ENCODE measurements at places on chromosomes 1 and 21.

DNA sequence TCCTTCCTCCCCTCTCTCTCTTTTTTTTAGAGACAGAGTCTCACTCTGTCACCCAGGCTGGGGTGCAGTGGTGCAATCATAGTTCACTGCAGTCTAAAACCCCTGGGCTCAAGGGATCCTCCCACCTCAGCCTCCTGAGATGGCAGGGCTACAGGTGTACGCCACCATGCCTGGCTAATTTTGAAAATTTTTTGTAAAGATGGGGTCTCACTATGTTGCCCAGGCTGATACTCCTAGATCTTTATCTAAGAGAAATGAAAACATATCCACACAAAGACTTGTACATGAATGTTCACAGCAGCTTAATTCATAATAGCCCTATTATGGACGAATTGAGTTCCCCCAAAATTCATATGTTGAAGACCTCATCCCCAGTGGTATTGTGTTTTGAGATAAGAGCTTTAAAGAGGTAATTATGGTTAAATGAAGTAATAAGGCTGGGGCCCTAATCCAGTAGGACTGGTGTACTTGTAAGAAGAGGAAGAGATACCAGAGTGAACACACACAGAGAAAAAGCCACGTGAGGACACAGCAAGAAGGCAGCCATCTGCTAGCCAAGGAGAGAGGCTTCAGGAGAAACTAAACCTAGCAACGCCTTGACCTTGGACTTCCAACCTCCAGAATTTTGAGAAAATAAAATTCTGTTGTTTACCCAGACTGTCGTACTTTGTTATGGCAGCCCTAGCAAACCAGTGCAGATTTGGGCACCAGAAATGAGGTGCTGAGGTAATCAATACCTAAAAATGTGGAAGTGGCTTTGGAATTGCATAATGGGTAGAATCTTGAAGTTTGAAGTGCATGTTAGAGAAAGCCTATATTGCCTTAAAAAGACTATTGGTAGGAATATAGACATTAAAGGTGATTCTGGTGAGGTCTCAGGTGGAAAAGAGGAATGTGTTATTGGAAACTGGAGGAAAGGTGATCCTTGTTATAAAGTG is 13.2 kb downstream of the IFNLR1 start:
- no peak for DNase-seq

- DNase-seq: peak; percentile 47
Observed at GRCh38 chr1:29811727-29812407, 575.5 kb downstream of the PTPRU start.

GRCh38 chr1:233668146-233668724 is 54.3 kb downstream of the KCNK1 start:
- DNase-seq: no peak

GRCh38 chr1:182610606-182611194 is 6.5 kb upstream of the RGS16 start:
- no peak for DNase-seq

GRCh38 chr1:229470406-229471043 is 36.6 kb upstream of the ACTA1 start:
- DNase-seq: no peak

- no peak for DNase-seq
Observed at GRCh38 chr21:42260121-42260520, 41.2 kb downstream of the ABCG1 start.
